Motor neuron (in vitro differentiated cells): ENCODE measurements at places on chromosomes 12 and 14.
A peak's percentile ranks its signal among the peaks of the same experiment; 100 is the strongest.

DNA sequence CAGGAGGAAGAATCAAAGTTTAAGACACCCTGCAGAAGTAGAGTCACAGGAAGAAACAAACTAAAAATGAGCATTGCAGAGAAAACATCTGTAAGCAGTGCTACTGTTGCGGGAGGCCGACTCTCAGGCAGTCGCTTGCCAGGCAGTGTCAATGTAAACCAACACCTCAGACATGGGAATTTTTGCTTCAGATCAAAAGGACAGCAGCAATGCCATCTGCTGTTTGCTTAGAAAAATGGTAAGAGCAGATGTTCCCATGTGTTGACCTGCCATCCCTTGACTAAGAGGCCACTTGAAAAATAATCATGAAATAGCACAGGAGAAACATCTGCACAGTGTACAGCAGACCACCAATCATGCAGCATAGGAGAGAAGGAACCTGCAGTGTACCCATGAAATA, 196.6 kb downstream of the SLC25A21 start:
- ATAC-seq: no peak

- peak; percentile 88 for ATAC-seq
Observed at GRCh38 chr12:122064025-122064777, 14.4 kb upstream of the MLXIP start.

- no peak for ATAC-seq
Observed at GRCh38 chr12:26749781-26750180, 83.2 kb downstream of the ITPR2 start.

DNA sequence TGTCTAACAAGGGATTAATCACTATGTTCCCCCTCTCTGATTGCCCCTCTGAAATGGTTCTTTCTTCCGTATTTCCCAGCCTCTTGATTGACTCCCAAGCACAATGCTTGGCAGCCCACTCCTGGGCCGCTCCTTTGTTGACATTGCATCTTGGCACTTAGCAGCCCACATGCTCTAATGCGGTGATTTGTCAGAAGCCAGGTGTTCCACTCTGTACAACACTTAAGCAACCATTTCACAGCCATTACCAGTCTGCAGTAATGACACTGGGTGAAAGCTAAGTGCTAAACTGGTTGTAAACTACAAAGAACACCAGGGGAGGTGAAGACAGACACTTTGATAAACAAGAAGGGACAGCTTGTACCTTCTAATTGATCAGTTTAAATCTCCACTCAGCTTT, 353.5 kb downstream of the TMEM132D start:
- ATAC-seq: no peak

GRCh38 chr12:13780453-13780852, 200.9 kb downstream of the GRIN2B start:
- ATAC-seq: no peak

DNA sequence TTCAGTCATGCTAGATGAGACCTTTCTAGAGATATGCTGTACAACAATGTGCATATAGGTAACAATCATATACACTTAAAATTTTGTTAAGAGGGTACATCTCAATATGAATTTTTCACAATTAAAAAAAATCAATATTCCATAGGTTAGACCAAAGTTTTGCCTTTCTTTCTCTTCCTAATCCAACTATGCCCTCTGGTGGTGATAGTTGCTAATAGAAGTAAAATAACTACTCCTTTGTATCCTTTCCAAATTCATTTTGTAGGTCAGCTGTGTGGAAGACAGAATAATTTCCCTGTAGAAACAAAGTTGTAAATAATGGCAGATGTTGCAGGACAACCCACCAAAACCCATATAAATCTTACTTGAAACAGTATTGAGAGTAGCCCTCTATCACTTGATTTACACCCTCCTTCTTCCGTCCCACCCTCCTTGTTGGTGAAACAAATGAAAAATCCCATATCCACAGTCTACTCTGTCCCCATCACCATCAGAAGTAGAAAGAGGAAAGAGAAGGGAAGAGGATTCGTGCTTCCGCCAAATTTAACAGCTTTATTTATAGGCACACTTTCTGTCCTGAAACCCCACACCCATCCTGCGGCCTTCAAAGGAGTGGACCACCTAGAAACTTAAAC, 34.2 kb upstream of the KICS2 start:
- no peak for ATAC-seq
